Smooth muscle cell of the brain vasculature (primary cell): ENCODE measurements at places on chromosomes 2 and 18.
A peak's percentile ranks its signal among the peaks of the same experiment; 100 is the strongest.

- DNase-seq = no peak
Measured at GRCh38 chr2:150351922-150352321, 135.5 kb downstream of the RND3 start.

DNA sequence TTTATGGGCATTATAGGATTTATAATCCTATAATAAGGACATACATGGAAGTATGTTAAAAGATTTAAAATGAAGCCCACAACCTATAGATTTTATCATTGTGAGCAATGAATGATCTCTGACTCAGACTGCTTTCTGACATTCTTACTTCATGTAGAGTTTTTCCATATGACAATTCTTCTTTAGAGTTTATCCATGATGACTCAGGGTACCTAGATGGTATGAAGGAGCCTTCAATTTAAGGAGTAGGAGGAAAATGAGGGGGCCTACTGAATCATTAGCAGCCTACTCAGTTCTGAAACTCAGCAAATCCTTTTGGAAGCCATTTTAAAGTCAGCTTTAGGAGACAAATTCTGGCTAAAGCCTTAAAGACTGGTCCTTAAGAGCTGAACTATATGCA lies 10.4 kb downstream of the PELI1 start:
- DNase-seq = no peak

DNA sequence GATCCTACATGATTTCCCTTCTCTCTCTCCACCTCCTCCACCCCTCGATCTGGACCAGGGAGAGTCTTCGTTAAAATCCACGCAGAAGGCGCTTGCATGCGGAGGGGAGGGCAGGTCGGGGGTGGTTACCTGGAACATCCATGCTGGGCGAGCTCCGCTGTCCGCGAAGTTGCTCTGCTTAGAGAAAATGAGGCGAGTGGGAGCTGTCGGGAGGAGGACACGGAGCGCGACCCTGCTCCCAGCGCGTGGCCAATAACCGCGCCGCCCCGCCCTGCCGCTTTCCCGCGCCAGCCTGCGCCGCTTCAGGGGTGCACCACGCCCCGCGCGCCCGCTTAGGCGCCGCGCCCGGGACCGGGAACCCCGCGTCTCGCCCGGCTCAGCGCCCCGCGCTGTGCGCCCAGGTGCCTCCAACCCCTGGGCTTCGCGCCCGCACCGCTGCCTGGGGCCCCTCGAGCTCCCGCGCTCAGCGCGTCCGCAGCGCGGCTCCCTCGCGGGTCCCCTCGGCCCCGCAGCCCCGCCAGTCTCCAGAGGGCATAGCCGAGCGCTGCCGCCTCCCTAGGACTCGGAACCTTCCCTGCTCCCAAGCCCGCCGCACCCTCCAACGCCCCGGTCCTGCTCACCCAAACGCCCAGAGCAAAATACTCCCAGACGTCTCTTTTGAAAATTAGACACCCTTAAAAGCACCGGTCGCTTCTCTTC lies 636 bp downstream of the CBLN2 start:
- DNase-seq = no peak

- DNase-seq = no peak
Measured at GRCh38 chr2:13616616-13617015, 899.9 kb downstream of the TRIB2 start.

- no peak for DNase-seq
Measured at GRCh38 chr2:217076657-217077232, 216.9 kb upstream of the TNP1 start.

DNA sequence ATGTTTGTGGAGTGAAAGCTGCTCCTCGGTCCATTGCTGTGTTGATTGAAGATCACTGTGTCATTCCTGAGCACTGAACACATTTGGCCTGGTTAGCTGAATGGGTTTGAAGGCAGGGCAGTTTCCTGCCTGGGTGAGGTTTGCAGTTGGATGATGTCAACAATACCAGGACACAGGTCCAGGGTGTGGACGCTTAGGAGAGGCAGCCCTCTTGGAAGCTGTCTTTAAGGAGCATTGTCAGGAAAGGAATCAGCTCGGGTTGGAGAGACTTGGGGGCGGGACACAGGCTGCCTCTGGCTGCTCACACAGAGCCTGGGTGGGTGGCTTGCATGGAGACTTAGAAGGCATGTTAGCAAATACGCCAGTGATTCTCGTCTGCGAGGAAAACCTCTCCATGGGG lies 237.7 kb downstream of the SEPTIN10 start:
- DNase-seq = no peak

- no peak for DNase-seq
Measured at GRCh38 chr2:9375857-9376428, 47.4 kb downstream of the ITGB1BP1 start.

DNA sequence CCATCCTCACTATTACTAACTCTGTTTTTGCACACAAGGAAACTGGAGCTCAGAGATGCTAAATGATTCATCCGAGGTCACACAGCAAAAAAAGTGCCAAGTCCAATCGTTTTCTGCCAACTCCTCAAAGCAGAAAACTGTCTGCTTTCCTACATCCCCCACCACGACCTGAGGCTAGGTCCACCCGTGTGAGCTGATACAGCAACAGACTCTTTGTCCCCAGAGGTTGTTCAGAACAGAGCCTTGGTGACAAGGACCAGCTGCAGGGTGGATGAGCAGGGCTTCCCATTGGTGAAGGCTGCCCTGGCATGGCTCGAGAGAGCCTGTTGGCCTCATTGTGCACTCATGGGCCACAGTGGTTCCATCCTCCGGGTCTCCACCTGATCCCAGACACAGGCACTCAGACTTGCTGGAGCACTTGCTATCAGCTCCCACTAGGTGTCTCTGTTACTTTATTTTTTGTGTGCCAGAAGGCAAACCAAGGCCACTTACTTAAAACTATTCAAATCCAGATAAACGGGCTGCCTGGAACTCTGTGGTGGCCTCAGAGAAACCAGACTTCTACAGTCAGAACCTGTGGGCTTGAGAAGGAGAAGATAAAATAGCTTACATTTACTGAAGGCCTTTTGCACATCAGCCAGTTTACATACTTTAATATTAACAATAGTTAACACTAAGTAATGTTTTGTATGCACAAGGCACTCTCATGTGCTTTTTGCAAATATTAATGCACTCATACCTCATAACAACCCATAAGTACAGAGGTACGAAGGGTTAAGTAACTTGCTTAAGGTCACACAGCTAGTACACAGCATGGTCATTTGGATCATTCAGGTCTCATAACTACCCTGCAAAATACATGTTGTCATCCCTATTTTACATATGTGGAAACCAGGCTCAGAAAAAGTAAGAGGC lies 62.9 kb upstream of the CTIF start:
- peak; percentile 59 for DNase-seq

GRCh38 chr2:96413323-96413722 lies 77.8 kb downstream of the NCAPH start:
- no peak for DNase-seq

DNA sequence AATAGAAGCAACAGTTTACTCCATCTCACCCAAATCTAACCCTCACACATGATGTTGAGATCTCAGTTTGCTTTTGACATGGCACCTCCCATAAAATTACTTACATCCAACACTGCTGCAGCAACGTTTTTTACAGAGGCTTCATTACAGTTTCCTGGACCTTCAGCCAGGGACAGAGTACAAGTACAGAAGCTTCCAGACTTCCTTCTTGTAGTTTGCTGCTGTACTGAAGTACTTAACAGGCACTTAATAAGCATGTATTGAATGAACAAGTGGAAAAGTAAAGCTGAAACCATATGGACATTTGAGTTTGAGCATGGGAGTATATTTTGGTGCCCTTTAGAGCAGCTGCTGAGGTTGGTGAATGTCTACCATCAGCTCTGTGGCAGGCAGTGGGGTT lies 514.2 kb downstream of the PTPRM start:
- DNase-seq = no peak

DNA sequence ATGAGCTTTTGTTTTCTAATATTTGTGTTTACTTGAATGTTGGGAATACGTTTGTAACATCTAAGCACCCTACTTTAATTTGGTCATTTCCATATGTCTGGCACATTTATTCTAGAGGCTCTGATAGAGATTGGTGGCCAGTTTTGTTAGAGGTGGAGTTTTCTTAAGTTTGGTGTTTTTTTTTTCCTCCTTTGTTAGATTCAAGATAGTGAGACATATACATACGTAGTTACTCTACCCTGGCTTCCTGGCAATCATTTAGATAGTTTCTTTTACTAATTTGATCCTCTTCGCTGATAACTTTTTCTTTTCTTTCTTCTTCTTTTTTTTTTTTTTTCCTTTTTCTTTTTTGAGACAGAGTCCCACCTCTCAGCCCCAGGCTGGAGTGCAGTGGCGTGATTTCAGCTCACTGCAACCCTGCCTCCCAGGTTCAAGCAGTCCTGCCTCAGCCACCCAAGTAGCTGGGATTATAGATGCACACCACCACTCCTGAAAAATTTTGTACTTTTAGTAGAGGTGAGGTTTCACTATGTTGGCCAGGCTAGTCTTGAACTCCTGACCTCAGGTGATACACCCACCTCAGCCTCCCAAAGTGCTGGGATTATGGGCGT lies 26.6 kb downstream of the SMCHD1 start:
- DNase-seq = no peak

GRCh38 chr2:64586054-64586453 lies 61.9 kb downstream of the AFTPH start:
- no peak for DNase-seq

DNA sequence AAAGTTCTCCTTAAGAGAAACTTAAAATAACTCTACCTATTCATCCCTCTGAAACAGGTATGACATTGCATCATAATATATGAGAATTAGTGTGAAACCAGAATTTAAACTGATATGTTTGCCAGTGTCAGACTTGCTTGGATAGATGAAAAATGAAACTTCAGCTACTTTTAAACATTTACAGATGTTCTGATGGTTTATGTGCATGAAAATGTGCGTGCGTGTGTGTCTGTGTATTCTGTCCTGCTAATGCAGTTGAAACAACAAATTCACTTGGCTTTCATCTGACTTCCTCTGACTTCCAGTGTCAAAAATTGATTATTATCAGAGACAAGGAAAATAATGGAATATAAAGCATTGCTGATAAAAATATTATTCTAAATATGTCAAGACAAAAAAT lies 719.4 kb downstream of the LRP1B start:
- DNase-seq = no peak

- DNase-seq = no peak
Measured at GRCh38 chr2:7777668-7778067, 860.5 kb downstream of the RNF144A start.

- no peak for DNase-seq
Measured at GRCh38 chr2:239148495-239149200, 252.2 kb downstream of the HDAC4 start.

DNA sequence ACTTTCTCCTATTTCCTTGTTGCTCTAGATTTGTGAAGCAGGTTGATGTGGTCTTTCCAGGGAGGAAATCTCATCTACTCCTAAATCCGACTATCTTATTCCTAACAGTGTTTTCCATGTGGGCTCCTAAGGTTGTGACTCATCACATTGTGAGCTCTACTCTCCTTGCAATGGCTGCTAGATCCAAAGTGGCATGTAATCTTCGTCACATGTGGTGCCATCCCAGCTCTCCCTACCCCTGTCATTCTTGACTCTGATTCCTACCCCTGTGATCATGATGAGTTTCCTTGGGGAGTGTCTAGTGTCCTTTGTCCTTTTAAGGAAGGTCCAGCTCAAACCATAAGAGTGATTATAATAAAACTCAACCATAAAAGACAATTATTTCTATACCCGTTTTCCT lies 47.3 kb upstream of the GULP1 start:
- DNase-seq = no peak

GRCh38 chr2:129914538-129915302 lies 64.7 kb upstream of the RAB6C start:
- no peak for DNase-seq

- no peak for DNase-seq
Measured at GRCh38 chr18:79402977-79403722, 7.4 kb downstream of the NFATC1 start.

GRCh38 chr2:40680547-40680946 lies 228.7 kb upstream of the SLC8A1 start:
- DNase-seq = no peak

- DNase-seq = no peak
Measured at GRCh38 chr2:95007031-95007609, 18.4 kb upstream of the MAL start.

- no peak for DNase-seq
Measured at GRCh38 chr2:220684099-220684498, 888.0 kb downstream of the EPHA4 start.

- DNase-seq = no peak
Measured at GRCh38 chr2:215622837-215623236, 187.0 kb upstream of the FN1 start.

GRCh38 chr2:113282747-113283533 lies 4.2 kb upstream of the PAX8 start:
- DNase-seq = no peak
